ENCODE measurements at places on chromosomes 4 and X.

DNA sequence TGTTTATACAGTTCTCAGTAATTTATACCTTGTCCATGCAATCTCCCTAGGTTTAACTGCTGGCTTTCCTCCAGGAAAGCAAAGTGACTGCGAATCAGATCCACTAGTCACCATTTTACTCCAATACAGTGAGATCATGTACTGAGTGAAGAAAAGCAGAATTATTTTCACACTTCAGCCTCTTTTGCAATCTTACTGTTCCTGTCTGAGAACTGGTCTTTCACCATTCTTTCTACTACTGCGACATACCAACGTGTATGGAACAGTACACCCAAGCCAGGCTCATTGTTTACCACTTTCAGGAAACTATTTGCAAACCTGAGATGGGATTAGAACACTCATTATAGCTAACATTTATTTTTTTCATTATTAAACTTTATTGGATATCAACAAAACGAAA, 8.0 kb upstream of the MSL3 start:
- DNase-seq: no peak

DNA sequence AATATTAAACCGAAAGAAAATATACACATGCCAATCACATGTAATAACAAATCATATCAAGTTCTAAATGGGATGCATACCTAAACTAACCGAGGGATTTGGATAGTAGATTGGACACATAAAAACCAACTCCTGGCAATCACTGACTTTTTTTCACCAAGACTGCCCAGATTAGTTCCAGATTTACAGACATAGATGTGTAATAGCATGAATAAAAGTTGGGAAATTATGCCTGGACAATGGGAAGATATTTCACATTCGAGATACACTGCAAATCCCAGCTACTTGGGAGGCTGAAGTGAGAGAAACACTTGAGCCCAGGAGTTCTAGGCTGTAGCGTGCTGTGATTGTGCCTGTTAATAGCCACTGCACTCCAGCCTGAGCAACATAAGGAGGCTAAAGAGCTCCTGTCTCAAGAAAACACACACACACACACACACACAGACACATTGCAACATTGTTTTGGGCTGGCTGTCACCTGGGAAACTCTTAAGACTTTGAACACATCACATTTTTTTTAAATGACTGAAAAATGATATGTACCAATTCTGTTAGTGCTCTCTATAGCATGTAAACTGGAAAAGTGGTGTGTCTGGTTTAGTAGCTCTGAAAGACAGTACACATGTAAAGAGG, 5.7 kb downstream of the RAB40A start:
- DNase-seq: no peak

DNA sequence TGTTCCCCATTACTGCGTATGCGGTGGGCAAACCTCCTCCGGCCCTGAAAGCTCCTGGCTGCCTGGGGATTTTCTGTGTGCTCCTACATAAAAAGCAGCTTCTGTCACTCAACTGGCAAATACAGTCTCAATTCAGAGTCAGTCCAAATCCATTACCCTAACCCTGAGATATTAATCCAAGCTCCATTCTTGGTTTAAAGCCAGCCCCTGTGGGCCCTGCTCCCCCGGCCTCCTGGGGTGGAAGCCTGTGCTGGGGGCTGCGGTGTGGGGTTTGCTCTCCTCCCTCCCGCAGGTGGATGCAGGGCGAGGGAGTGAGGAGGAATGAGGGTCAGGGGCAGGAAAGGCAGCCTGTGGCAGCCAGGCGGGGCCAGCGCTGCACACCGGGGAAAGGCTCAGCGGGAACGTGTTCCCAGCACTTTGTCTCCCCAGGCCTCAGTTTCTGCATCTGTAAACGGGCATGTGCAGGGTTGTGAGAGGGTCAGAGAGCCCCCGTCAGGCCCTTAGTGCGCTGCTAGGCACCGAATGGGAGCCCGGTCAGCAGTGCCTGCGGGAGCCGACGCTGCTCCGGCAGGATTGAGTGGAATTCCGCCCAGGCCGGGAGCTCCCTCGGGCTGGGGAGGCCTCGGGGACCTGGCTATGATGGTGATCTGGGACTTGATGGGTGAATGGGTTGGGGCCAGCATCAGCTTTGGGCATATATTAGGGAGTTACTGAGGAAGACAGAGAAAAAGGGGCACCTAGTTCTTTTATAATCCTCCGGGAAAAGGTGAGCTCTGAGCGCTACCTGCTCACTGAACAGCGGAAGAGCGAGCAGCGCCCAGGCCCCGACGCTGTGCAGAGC, 6.3 kb upstream of the RGS12 start:
- DNase-seq: no peak

- DNase-seq: no peak
Measured at GRCh38 chrX:135535077-135535940, 14.8 kb downstream of the INTS6L start.

DNA sequence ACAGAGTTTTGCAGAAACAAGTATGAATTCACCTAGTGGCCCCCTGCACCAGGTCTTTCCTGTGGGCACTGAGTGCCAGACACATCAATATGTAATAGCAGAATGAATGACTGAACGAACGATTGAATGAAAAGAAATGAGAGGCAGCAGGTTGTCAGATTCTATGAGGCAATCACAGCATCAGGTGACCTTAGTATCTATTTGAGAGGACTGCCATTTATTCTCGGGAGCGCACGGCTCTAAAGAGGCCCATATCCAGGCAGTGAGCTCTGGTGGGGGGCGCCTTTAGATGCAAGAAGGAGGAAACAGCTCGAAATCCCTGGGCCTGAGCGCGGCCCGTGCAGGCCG, 528 bp upstream of the SLC25A4 start:
- no peak for DNase-seq

DNA sequence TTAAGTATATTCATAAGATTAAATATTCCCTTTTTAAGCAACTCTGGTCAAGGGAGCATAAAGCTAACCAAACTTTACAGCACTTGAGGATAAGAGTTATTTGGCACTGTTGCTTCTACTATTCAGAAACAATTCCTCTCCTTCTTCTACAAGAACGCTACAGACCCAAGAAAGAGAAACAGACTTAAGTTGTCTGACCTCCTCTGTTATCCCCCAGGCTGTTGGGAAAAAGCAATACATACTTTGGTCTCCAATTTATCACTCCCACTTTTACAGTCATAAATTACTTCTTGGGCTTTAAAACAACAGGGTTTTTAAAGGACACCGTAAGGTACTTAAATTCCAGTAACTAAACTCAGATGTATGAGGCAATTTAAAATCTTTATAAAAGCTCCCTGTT, 147.4 kb downstream of the COL25A1 start:
- no peak for DNase-seq

DNA sequence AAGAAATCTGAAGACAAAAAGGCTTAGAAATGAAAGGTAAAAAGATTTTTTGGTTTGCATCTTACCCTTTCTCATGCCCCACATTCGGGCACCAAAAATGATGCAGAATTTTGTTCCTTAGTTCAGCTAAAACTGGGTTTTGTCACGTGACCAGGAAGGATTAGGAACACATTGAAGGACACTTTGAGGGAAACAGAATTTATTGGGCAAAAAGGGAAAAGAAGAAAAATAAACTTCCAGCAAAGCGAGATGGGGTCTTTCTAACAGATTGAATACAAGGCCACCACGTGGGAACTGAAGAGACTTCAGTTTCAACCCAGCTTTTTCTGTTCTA, 81.3 kb upstream of the SMARCA5 start:
- no peak for DNase-seq

GRCh38 chr4:140112576-140112975, 41.4 kb downstream of the MAML3 start:
- DNase-seq: no peak

DNA sequence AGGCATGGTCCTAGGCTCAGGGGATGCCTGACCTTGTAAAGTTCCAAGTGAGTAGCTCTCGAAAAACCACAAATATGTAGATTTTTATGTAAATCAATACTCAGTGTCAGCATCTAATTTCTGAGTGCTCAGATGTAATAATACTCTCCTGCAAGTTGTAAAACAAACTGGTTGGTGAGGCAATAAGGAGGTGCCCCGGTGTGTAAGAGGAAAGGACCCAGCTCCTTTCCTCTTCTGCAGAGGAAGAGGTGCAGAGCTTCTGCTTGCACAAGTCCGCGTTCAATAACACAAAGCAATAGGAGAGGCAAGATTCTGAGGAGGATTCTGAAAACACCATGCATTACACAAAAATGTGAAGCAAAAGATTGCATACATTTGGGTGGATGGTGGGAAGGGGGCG, 43.6 kb upstream of the ENPP6 start:
- DNase-seq: no peak

- peak; percentile 76 for DNase-seq
Measured at GRCh38 chrX:104565791-104566680, at the start of gene IL1RAPL2. TSS of gene IL1RAPL2 (plus strand) at chrX:104566199.
